NAMALWA (cell line): ENCODE measurements at places on chromosomes 3 and 15.

DNA sequence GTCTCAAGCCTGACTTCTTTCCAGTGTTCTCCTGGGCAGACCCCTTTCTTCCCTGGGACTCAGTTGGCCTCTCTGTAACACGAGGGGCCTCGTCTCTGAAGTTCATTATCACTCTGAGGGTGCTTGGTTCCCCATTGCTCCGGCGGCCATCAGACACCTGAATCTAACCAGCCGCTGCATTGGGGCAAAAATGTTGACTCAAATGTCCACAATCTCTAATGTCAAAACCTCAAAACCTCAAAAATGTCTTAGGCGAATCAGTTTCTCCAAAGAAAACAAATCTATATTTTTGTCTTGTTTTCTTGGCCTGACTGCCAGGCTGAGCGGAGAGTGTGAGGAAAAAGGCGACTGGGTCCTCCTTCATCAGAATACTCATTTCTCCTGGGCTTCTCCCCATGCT is 220.7 kb downstream of the VPS13C start:
- DNase-seq: no peak

DNA sequence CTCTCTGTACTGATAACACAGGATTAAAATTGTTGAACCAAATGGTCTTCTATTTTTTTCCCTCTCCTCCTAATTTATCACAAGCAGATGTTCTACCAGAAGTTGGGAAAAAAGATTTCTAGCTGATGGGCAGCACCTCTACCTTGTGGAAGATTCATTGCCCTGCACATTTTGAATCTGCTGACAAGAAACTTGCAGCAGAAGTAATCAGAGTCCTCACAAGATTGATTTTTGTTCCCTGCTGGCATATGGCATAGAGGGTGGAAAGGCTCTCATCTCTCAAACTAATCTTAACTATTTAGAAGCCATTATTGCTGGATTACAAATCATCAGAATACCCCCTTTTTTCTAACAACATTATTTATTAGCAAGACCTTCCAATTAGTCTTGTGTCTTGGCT is 148.9 kb upstream of the MEIS2 start:
- DNase-seq: no peak

DNA sequence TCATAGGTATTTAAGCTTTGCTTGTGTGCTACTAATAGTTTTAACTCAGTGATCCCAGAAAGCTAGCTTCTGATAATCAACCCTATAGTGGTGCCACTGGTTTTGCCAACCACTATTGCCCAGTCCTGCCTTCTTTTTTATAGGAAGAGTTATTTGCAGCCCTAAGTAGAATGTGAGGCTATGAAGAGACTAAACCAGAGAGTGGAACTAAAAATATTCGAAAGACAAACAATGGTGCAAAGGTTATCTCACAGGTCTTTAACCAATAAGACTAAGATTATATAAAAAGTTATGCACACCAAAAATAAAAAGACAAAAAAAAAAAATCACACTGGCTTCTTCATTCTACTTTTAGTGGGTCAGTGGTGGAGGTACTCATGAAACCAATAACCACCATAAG is 85.6 kb downstream of the NBEAL2 start:
- no peak for DNase-seq

DNA sequence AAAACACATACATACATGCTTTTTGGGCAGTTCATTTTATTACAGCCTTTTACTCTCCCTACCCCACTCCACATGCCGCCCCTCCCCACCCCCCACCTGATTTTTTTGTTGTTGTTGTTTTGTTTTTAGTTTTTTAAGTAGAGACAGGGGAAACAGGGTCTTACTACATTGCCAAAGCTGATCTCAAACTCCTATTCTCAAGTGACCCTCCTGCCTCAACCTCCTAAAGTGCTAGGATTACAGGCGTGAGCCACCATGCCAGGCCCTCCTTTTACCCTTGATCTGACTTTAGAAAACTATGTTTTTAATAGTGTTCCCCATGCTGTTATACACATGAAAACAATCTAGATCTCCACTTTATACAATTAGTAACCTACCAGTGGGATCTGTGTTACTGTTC is 14.8 kb downstream of the PDE12 start:
- DNase-seq: no peak

- DNase-seq: no peak
Observed at GRCh38 chr3:46491089-46492070, 6.4 kb upstream of the RTP3 start.
